ENCODE measurements at places on chromosomes 16 and 17.

DNA sequence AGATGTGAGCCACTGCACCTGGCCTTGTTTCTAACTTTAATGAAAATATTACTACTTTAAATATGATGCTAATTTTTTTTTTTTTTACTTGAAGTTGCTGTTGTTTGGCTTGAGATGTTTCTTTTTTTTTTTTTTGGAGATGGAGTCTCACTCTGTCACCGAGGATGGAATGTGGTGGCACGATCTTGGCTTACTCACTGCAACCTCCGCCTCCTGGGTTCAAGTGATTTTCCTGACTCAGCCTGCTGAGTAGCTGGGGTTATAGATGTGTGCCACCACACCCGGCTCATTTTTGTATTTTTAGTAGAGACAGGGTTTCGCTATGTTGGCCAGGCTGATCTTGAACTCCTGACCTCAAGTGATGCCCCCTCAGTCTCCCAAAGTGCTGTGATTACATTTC lies 23.6 kb downstream of the IGSF6 start:
- DNase-seq = no peak

GRCh38 chr17:33118391-33119075 lies 126.9 kb downstream of the SPACA3 start:
- no peak for DNase-seq

DNA sequence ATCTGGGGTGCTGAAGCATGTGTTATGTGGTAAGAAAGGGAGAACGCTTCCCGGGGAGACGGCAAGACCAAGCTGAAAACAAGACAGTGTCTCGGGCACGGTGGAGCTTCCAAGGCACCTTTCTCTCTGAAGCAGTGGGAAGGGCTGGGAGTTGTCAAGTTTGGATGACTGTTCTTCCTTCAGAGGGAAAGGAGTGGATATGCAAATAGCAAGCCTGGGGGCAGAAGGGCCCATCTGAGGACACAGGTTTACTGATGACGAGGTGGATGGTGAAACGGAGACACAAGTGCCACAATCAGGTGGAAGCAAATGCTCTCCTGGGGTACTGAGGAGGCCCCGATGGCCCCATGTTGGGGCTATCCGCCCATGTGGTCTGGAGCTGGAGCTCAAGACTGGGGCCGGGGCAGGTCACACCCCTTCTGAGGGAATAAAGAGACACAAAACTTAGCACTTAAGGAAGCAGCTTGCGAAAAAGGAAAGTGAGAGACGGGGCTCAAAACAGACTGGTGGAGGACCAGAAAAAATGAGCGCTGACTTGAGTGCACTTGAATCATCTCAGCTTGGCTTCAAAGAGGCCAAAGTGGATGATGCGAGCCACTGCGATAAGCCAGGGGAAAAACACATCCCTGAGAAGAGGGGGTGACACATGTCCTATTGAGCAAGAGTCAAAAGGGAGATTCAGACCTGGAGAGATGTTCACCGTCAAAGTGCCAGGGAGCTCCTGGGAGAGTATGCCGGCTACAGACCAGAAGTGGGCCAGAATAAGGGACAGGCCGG lies 34.8 kb upstream of the MTSS2 start:
- DNase-seq = no peak

GRCh38 chr17:75269844-75270217 lies 1.2 kb downstream of the MIF4GD start:
- DNase-seq = no peak

DNA sequence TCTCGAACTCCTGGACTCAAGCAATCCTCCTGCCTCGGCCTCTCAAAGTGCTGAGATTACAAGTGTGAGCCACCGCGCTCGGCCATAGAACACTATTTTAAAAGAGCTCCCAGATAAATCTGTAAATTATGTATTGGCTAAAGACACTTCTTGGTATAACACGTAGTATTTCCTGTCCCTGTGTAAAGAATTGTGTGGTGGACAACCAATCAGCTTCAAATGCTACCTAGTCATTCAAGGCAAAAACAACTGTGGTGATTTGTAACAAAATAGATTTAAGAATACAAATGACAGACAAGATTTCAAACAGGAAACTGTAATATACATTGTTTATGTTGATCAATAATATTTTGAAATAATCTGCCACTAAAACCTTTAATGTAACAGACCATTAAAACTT lies 14.6 kb downstream of the CRLF3 start:
- DNase-seq = no peak

- DNase-seq = no peak
Measured at GRCh38 chr17:5809580-5810188, 225.4 kb upstream of the NLRP1 start.

- no peak for DNase-seq
Measured at GRCh38 chr16:80023865-80024264, 423.3 kb upstream of the MAF start.

Measured in HL-60 (cell line).